ENCODE measurements at places on chromosomes 6 and 20.

- no peak for DNase-seq
These were observed 2.9 kb downstream of the SLC35B2 start for GRCh38 chr6:44254191-44255104.

DNA sequence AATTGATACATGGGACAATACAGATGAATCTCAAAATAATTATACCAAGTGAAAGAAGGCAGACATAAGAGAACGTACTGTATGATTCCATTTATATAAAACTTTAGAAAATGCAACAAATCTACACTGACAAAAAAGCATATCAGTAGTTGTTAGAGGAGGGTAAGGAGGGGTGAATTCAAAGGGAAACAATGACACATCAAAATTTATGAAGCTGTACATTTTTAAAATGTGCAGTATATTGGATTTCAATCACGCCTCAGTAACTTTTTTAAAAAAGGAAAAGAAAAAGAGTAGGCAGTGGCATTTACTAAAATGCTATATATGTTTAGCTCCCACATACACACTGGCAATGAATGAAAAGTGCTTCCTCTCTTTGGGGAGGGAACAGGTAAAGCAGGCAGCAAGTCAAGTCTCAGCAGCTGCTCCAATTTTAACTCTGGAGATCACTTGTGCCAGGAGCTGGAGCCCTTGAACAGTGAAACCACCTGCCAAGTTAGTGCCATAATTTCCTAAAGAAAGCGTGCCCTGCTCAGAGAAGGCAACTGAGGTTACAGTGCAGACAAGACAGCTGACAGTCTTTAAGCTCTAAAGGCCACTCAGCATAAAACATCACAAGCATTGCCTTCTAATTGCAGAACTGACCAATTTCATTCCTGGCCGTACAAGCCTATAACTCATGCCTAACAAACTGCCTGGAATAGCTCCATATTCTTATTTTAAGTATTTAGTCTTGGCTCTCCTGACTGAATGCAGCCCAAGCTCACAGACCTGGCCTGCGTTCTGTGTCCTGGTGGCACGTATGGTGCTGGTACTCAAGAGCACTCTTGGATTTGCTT lies 10.9 kb downstream of the FKBP1A start:
- DNase-seq, result no peak

DNA sequence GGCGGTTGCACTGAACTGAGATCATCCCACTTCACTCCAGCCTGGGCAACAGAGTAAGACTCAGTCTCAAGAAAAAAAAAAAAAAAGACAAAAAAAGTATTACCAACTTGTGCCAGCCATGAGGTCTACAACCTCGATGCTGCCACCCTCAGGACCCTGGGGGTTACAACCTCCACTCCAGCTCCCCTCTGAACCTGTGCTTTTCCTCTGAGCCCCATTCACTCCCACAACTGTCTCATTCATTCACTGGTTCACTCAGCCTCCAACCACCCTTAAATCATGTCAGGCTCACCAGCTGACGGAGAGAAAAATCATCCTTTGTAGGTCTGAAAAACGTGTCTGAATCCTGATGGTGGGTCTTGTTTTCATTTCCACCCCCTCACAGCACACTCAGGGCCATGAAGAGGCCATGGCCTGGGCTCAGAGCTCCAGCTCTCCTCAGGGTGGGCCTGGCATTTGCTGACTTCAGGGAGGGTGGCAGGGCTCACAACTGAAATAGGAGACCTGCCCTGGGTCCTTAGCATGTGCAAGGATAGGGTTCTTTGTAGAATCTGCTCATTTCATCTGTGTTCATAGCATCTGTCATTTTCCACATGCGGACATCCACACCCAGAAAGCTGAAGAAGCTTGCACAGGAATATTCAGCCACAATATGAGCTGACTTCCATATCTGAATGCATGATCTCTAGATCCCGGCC lies 1.9 kb upstream of the ULBP1 start:
- DNase-seq, result no peak

- DNase-seq, result no peak
These were observed 49.7 kb downstream of the BCAS4 start for GRCh38 chr20:50844430-50845100.

DNA sequence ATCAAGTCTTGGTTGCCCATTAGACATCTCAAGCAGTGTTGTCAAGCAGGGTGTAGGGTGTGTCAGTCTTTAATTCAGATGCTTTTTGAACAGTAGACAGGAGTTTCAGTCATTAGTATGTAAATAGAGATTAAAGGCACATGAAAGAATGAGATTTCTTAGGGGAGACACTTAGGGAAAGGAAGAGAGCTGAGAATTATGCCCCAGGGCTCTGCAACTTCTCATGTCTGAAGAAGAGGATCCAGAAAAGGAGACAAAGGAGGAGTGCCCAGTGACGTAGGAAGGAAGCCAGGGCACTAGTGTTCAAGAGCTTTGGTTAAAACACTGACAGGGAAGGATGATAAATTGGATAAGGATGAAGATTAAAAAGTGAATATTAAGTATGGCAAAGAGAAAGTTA lies 569.7 kb downstream of the NKAIN2 start:
- DNase-seq, result no peak

GRCh38 chr6:71979911-71980310 lies 93.6 kb downstream of the RIMS1 start:
- DNase-seq, result no peak

- DNase-seq, result no peak
These were observed 29.4 kb upstream of the TAF8 start for GRCh38 chr6:42020967-42021366.

- no peak for DNase-seq
These were observed 24.4 kb upstream of the ADTRP start for GRCh38 chr6:11802886-11803590.

- no peak for DNase-seq
These were observed 233.0 kb upstream of the PRND start for GRCh38 chr20:4488407-4489339.

DNA sequence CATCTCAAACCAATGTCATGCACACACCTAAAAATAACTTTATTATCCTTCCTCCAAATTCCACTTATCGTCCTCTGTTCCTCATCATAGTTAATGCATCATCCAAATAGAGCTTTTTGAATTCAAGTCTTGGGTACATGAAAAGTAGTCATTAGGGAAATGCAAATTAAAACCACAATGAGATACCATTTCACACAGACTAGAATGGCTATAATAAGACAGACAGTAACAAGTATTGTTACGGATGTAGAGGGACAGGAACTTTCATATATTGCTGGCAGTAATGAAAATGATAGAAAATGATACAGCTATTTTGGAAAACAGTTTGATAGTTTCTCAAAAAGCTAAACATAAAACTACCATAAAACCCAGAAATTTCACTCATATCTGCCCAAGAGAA lies 59.1 kb downstream of the FHL5 start:
- no peak for DNase-seq

DNA sequence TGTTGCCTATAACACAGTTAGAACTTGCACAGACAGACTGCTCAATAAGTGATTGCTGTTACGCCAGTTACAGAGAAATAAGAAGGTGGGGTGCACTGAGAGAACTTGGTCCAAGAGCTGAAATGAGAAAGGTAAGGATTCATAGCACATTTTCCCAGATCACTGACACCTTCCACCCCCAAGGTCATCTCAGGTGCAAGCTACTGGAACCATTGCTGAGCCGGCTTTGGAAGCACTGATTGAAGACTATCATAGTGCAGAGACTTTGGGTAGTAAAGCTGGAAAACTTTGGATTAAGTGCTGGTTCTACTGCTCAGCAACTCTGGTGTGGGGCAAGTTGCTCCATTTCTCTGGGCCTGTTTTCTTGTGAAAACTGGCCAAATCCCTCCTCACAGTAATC lies 38.1 kb downstream of the STK35 start:
- no peak for DNase-seq

- no peak for DNase-seq
These were observed 71.9 kb upstream of the CNR1 start for GRCh38 chr6:88238065-88238464.

DNA sequence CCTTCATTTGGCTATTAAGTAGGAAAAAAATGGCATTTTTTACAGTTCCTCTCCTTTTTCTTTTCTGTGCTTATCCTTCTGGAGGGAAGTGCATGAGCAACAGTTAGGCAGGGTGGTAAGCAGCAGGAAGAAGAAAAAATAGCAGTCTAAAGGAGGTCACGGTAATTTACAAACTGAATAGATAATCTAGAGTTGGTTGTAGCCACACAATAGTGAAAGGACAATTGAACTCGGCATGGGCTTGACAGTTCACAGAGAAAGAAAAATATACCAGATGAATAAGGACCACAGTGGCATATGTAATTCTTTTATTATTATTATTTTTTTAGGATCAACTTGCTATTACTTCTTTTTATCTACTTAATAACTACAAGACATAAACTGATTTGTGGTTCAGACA lies 358.6 kb downstream of the BTBD9 start:
- no peak for DNase-seq

All from NCI-H1694 (cell line).